ENCODE measurements at places on chromosomes 2 and 18.
A peak's percentile ranks its signal among the peaks of the same experiment; 100 is the strongest.

DNA sequence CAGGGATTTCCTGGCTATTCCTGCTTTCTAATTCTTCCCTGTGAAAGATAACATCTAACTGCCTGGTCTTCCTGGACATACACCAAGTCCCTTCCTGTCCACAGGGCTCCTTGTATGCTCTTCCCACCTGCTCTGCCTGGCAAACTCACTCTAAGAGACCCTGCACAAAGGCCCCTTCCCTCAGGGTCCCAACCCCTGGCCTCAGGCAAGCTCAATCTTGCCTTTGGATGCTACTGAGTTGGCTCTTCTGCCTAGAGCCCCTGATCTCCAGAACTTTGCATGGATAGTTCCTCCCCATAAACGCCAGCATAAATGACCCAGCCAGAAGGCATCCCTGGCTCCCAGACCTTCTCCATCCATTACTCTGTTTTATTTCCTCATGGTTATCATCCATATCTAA lies 98.3 kb upstream of the OTOS start:
- DNase-seq, result no peak

DNA sequence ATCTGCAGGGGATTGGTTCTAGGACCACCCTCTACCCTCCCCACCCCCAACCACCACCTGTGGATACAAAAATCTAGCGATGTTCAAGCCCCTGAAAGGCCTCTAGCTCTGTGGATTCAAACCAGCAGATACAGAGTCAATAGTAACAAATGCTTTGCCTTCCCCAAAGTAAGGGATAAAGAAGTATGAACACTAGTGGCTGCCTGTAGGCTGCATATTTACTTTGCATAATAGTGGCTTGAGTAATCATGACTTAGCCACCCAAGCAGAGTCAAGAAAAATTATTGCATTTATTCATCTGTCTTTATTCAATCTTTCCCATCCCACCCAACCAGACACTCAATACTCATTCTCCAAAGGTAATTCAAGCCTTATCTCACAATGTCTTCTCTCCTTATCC lies 43.8 kb downstream of the SOCS6 start:
- no peak for DNase-seq

- DNase-seq, result no peak
Observed at GRCh38 chr2:168465594-168465993, 9.5 kb downstream of the CERS6 start.

DNA sequence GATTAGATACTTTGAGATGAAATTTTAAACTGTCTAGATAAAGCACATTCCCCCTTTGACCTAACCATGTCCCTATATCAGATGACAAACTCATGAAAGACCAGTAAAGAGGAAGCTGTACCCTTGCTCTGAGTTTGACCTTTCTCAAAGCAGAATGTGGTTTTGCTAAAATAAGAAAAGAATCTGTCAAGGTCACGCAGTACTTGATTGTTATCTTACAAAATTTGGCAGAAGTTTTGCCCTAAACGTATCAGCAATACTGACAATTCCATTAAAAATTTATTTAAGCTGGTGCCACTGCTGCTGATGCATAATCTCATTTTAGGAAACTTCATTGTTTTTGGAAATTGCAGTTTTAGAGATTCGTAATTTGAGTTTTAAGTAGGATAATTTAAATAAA lies 31.2 kb upstream of the GALM start:
- no peak for DNase-seq

- no peak for DNase-seq
Observed at GRCh38 chr2:241255542-241256167, 59.8 kb downstream of the HDLBP start.

DNA sequence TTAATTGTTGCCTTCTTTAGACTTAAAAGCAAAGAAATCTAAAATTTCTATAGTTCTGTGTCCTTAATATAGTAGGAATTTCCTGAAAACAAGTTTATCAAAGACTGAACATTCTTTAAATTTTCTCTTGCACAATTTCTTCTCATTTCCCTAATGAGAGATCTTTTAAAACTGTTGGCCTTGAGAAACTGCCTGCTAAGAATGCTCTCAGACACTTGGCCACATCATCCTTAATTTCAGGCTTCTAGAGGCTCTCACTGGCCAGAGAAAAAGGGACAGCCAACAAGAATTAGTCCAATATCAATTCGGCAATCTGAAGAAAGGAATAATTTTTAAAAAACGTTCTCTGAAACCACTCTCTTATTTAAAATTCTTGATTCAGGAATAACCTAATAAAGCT lies 167.0 kb upstream of the CREB1 start:
- DNase-seq, result no peak

- DNase-seq, result no peak
Observed at GRCh38 chr2:199458806-199459285, 1.1 kb upstream of the SATB2 start.

DNA sequence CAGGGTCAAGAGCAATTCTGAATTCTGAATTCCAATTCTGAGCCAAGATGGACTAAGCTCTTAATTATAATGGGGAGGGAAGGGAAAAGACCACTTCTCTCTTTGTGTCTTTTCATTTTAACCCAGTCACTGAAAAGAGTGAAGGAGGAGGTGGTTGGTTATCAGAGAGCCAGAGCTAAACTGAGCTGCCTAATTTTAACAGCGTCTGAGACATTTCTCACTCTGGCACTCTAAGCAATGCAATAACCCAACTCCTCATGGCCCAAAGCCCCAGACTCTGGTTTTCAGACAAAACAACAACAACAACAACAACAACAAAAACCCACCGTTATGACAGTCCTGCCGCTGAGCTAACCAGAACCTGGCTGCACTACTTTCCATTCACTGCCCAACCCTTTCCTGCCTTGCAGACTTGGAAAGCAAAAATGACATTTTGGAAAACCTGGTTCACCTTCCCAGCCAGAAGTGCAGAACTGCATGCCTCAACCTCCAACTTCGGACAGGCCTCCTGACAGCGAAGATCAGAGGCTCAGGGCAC lies 1.0 kb downstream of the CHST10 start:
- no peak for DNase-seq

- DNase-seq, result no peak
Observed at GRCh38 chr2:33782395-33783230, 183.5 kb upstream of the FAM98A start.

- DNase-seq, result no peak
Observed at GRCh38 chr2:211132573-211132972, 576.2 kb downstream of the CPS1 start.

GRCh38 chr2:1849450-1849849 lies 105.1 kb upstream of the PXDN start:
- no peak for DNase-seq

GRCh38 chr18:44594799-44595467 lies 85.8 kb upstream of the SETBP1 start:
- peak; percentile 44 for DNase-seq

DNA sequence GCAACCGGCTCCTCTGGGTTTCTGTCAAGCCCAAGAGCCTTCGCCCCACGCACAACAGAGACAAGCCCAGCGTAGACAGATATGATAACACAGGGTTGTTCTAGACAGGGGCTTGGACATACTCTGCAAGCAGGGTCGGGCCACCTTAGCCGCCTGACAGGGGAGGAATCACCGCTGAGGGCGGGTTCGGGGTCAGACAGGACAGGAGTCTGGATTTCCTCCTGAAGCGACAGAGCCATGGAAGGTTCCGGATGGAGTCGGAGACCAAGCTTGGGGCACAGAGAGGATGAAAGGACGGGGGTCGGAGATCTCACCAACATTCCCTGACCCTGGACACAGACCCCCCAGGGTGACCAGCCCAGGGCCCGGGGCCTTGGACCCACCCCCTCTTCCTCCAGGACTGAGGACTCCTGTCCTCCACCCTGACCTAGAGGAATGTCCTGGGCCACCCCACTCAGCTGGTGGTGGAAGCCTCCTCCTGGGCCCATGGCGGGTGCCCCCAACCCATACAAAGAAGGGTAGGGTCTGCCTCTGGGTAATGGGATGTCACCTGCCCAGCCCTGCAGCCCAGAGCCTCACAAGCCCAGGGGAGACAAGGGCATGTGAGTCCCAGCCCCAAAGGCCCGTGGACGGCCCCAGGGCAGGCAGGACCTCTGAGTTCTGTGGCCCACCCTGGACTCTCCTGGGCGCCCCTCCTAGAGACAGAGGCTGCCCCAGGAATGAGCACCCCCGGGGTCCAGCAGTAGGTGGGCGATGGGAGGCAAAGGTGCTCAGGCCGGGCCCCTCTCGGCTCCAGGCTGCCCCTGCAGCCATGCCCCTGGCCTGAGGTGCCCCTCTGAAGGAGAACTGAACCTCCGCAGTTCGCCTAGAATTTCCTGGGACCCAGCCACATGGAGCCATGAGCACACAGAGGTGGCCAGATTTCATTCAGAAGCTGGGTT lies 44.1 kb upstream of the GPC1 start:
- DNase-seq, result no peak

- peak; percentile 74 for DNase-seq
Observed at GRCh38 chr2:119283873-119284331, 60.3 kb downstream of the STEAP3 start.

DNA sequence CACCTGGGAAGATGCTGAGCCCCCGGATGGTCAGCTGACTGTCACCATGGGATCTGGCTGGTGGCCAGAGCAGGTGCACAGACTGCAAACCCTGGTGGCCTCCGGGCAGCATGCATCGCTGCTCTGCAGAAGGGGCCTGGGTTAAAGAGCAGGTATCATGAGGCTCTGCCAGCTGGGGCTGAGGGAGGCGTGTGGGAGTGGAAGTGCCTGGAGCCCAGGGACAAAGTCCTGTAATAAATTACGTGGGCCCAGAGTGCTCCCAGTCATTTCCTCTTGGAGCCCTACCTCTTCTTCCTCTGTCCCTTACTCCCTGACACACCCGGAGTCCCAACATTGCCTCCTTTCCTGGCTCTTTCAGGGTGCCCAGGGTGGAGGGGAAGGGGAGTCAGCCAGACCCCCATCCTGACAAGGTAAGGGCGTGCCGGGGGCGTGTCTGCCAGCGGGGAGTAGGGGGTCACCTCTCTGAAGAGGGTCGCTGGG lies at the start of gene MYO7B:
MYO7B (plus strand) TSS at position 262 of the 480 bp plus-strand sequence. CDS start 24,040 bp downstream, outside the sequence.
- DNase-seq, result no peak

- DNase-seq, result no peak
Observed at GRCh38 chr18:46341986-46342525, 237.9 kb downstream of the HAUS1 start.

GRCh38 chr2:155377266-155377680 lies 678.8 kb downstream of the KCNJ3 start:
- DNase-seq, result peak; percentile 69

DNA sequence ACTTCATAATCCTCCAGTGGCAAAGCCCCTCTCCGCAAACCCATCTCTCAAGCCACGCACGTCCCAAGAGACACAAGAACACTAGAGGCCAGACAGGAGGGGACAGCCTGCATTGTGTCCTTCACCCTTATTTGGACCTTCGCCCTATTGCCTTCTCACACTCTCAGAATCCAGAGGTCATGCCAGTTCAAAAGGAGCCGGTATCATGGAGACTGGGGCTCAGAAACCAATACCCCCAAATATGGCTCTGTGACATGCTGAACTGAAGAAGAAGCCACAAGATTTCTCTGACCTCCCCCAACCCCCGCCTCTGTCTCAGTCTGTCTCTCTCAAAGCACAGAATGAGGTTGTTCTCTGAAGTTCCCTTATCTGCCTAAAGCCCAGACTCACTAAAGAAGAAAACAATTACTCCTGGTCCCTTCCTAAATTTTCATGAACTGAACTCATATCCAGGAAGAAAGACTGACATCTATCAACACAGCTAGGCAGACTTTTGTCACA lies 19.2 kb upstream of the SPATA3 start:
- DNase-seq, result no peak

- no peak for DNase-seq
Observed at GRCh38 chr2:16660556-16660955, 5.1 kb downstream of the CYRIA start.

GRCh38 chr2:150166313-150167051 lies 321.0 kb downstream of the RND3 start:
- no peak for DNase-seq

- DNase-seq, result no peak
Observed at GRCh38 chr2:9410108-9410507, 13.2 kb downstream of the ITGB1BP1 start.

GRCh38 chr2:85215448-85216401 lies 82.5 kb downstream of the TCF7L1 start:
- no peak for DNase-seq

- no peak for DNase-seq
Observed at GRCh38 chr2:56248965-56249742, 65.4 kb downstream of the CCDC85A start.

DNA sequence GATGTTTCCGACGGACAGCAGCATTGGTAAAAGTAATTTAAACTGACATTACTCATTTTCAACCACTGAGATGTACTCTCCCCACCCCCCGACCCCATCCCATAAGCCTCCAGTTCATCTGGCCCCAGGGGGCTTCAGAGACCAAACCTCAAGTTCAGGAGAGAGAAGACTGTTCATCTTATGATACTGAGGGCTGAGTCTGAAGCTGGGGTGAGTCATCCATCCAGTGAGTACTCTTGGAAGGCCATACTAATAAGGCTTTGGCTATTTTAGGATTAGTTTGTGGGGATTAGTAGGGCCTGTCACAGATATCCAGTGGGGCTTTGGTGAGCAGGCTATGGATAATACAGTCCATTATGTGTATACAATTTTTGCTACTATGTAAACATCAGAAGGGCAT lies 125.3 kb upstream of the APCDD1 start:
- DNase-seq, result no peak

GRCh38 chr2:138707392-138708074 lies 72.7 kb downstream of the NXPH2 start:
- DNase-seq, result peak; percentile 6

DNA sequence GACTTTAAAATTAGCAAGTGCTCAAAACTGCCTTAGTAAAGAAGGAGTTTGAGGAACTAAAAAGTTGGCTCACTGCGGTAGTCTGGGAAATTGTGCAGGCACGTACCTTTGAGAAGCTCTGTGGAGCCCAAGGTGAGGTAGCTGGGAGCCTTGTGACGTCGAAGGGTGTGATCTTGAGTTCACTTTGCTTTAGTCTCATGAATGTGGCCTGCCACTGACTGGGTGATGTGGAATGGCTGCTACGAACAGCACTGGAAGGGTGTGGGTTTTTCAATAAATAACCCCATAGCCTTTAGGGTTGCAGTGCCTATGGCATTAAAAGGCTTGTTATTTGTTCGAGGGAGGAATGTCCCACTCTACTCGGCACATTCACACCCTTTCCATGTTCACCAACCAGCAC lies 312.3 kb downstream of the PRKCE start:
- DNase-seq, result no peak

DNA sequence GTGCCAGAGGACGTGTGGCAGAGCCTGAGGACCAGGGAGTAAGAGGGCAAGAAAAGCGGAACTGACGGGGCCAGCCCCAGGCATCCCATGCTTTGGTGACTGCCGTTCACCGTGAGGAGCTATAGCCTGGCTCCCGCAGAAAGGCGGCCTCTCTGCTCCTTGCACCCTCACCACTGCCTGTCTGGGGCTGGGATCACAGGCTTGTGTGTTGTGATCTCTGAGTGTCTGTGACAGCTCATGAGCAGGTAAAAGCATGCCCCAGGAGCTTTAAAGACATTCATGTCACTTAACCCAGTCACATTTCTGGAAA lies 266.8 kb upstream of the RAB6C start:
- DNase-seq, result no peak

- DNase-seq, result no peak
Observed at GRCh38 chr2:240926516-240927389, 20.6 kb downstream of the CROCC2 start.

GRCh38 chr2:129673847-129674711 lies 305.4 kb upstream of the RAB6C start:
- DNase-seq, result no peak

GRCh38 chr2:126739141-126739540 lies 83.2 kb downstream of the GYPC start:
- DNase-seq, result no peak

- DNase-seq, result no peak
Observed at GRCh38 chr2:217149087-217149660, 289.3 kb upstream of the TNP1 start.
